ENCODE measurements at places on chromosomes 4 and X.

DNA sequence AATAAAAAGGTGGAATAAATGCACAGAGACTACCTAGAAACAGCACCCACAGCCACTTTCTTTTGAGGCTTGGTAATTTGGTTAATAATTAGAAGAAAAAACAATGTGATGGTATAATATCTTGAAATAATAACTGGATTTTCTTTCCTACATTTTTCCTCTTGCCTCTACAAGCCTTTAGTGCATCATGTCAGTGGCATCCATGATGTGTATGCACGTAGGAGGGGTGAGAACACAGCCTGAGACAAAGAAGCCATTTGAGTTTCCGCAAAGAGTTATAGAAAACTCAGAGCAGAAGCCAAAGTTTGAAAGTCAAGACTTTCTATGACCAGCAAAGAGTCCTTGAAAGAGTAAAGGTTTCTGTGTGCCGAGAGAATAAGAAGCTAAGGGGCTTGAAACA lies 461.3 kb downstream of the BCOR start:
- H3K4me1 ChIP-seq = no peaks in the 10 kb centered on the region
- H3K4me3 ChIP-seq = no peak overlapping the region
- no peak overlapping the region for H3K27ac ChIP-seq
- H3K27me3 ChIP-seq = no peaks in the 10 kb centered on the region
- no peak for DNase-seq

GRCh38 chrX:68196939-68197791 lies 236.1 kb downstream of the OPHN1 start:
- H3K36me3 ChIP-seq = peaks cover 5% of the 10 kb centered on the region
- no peak overlapping the region for H3K4me3 ChIP-seq
- no peaks in the 10 kb centered on the region for H3K4me1 ChIP-seq

- H3K4me3 ChIP-seq = no peak overlapping the region
- H3K4me1 ChIP-seq = no peaks in the 10 kb centered on the region
- H3K27me3 ChIP-seq = no peaks in the 10 kb centered on the region
- no peak for DNase-seq
- H3K36me3 ChIP-seq = no peaks in the 10 kb centered on the region
Measured at GRCh38 chrX:68929332-68930150, 100.7 kb downstream of the EFNB1 start.

- no peak overlapping the region for H3K4me3 ChIP-seq
- no peak overlapping the region for H3K27ac ChIP-seq
- H3K36me3 ChIP-seq = no peaks in the 10 kb centered on the region
- DNase-seq = no peak
- H3K27me3 ChIP-seq = no peaks in the 10 kb centered on the region
- no peaks in the 10 kb centered on the region for H3K4me1 ChIP-seq
Measured at GRCh38 chr4:161714022-161714751, 449.6 kb downstream of the FSTL5 start.

GRCh38 chrX:66200050-66200664 lies 36.1 kb downstream of the HEPH start:
- no peaks in the 10 kb centered on the region for H3K27me3 ChIP-seq
- peaks cover 8% of the 10 kb centered on the region for H3K4me1 ChIP-seq
- H3K36me3 ChIP-seq = peaks cover 32% of the 10 kb centered on the region
- H3K27ac ChIP-seq = no peak overlapping the region

- H3K27me3 ChIP-seq = no peaks in the 10 kb centered on the region
- DNase-seq = peak; percentile 83
- peaks cover 21% of the 10 kb centered on the region for H3K4me1 ChIP-seq
- peak overlapping the region; percentile 64 for H3K4me3 ChIP-seq
Measured at GRCh38 chr4:37977471-37978247, 17.5 kb downstream of the PTTG2 start.

DNA sequence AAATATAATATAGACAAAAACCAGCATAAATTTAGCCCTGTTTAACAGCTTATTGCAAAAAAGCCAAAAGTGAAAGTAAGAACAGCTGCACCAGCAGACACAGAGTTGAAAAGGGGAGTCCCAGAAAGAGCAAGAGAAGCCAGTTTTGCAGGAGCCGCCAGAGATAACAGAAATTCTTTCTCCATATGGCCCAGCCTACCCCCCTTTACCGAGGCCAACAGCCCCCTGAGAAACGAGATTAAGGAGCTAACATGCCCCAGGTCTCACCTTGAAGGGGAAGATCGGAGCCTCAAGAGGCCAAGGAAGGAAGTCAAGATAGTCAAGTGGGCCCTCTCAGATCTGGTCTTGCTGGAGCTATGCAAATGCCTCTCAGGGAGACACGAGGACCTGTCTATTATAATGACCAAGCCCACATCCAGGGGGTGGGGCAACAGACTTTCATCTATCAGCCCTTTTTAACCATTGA lies 4.8 kb downstream of the ACOX3 start:
- no peaks in the 10 kb centered on the region for H3K36me3 ChIP-seq
- DNase-seq = peak; percentile 46
- H3K4me1 ChIP-seq = peaks cover 31% of the 10 kb centered on the region
- peak overlapping the region; percentile 21 for H3K4me3 ChIP-seq
- peak overlapping the region; percentile 75 for H3K27ac ChIP-seq

- no peaks in the 10 kb centered on the region for H3K36me3 ChIP-seq
- no peaks in the 10 kb centered on the region for H3K27me3 ChIP-seq
- H3K27ac ChIP-seq = peak within 1 kb of the TSS; percentile 88
- peaks cover 3% of the 10 kb centered on the region for H3K4me1 ChIP-seq
- peak within 1 kb of the TSS; percentile 89 for H3K4me3 ChIP-seq
Measured at GRCh38 chrX:129523079-129523911, at the start of gene SMARCA1. SMARCA1 (minus strand) TSS chrX:129523490; CDS start chrX:129523370, 120 bp downstream.

DNA sequence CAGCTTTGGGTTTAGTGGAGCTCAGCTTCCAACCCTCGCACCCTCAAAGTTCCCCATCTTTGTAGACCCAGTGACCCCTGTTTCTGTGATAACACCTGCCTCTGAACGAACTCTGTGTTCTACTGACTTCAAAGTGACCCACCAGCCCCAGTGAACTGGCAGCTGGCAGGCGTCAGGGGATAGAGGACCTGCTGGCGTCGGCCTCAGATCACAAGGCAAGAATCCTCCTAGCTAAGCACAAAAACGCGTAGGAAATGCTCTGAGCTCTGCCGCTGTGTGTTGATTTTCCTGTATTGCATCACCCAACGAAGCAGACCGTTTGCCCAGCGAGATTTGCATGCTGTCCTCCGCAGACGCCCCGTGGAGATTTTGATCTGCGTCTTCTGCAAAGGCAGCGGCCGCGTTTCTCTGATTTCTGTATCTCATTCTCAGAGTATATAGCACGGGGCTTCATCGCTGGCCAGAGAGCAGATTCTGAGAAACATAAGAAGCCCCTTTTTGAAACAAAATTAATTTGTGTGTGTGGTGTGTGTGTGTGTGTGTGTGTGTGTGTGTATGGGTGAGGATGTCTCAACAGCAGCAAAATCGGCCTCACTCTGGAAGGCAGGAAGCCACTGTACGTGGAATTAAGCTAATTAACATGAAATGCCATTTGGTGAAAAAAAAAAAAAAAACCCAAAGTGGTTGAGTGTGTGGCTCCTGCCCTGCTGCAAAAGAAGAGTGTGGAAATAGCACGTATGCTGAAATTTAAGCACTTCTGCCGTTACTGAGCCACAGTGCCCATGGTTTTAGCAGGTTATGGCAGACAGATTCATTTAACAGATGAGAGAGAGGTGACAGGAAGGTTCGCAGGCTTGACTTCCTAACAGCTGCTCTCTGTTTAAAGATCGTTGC lies 29.2 kb upstream of the ASMTL start:
- H3K4me1 ChIP-seq = no peaks in the 10 kb centered on the region
- no peaks in the 10 kb centered on the region for H3K27me3 ChIP-seq
- H3K27ac ChIP-seq = no peak overlapping the region
- H3K36me3 ChIP-seq = no peaks in the 10 kb centered on the region
- peak; percentile 57 for DNase-seq

DNA sequence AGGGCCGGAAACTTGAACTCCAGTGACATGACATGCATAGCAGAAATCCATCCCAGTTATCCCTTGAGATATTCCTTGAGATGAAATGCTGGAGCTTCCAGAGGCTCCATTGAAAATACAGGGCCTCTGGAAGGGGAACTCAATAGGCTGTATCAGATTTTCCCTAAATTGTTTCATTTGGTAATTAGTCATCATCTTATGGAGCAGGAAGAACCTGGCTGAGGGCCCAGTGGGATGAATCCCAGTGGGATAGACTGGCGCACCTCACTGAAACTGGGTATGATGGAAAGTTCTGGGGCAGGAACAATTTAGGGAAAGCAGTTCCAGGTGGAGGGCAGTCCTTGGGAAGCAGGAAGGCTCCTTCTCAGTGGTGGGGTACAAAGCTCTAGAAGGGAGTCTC lies 307.8 kb upstream of the DIPK2B start:
- no peak for DNase-seq
- H3K27ac ChIP-seq = no peak overlapping the region
- no peaks in the 10 kb centered on the region for H3K27me3 ChIP-seq
- H3K4me1 ChIP-seq = peaks cover 12% of the 10 kb centered on the region
- no peak overlapping the region for H3K4me3 ChIP-seq
- no peaks in the 10 kb centered on the region for H3K36me3 ChIP-seq

DNA sequence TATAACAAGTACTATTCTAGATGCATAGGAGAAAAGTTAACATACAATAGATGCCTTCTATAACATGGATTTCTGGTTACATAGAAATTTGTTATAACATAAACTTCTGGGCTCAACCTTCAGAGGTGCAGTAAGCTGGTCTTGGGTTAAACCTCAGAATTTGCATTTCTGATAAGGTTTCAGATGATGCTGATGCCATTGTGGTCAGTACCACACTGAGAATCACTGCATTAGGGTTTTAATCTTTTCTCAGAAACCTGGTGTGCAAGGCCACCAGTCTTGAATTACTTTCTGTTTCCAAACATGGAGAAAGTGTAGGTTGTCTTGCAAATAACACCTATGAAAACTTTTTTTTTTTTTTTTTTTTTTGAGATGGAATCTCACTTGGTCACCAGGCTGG lies 146.2 kb downstream of the SPOCK3 start:
- H3K4me1 ChIP-seq = no peaks in the 10 kb centered on the region
- DNase-seq = no peak
- H3K4me3 ChIP-seq = no peak overlapping the region
- no peak overlapping the region for H3K27ac ChIP-seq
- H3K36me3 ChIP-seq = no peaks in the 10 kb centered on the region

DNA sequence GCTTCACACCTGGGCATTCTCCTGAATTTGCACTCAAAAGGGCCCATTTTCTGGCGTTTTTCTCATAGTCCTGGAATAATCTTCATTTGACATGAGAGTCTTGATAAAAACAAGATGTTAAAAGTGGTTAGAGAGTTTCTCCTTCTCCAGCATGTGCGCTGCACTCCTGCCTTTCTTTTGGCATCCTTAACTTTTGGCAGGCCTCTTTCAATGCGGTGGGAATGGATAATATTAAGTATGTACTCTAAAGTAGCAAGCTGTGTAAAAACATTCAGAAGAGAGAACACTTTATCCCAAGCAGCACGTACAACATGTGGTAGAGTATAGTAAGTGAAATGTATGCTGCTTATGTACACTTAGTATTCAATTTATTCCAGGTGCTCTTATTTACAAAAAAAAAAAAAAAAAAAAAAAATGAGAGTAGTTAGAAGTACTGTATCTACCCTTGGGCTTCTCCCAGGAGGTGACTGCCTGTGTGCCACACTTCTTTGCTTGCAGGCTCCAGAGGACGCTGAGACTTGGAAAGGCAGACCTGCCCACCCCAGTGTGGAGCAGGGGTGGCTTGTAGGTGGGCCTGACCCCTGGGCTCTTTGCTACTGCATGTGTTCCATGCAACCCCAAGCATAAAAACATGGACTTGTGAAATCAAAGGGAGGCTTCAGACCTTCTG lies 3.9 kb downstream of the FGF2 start:
- H3K4me3 ChIP-seq = no peak overlapping the region
- no peaks in the 10 kb centered on the region for H3K36me3 ChIP-seq
- DNase-seq = peak; percentile 14
- H3K27me3 ChIP-seq = peaks cover 58% of the 10 kb centered on the region
- no peaks in the 10 kb centered on the region for H3K4me1 ChIP-seq
- H3K27ac ChIP-seq = no peak overlapping the region

GRCh38 chr4:138918169-138918869 lies 97.3 kb upstream of the NOCT start:
- no peaks in the 10 kb centered on the region for H3K36me3 ChIP-seq
- no peak overlapping the region for H3K27ac ChIP-seq
- no peak for DNase-seq
- no peak overlapping the region for H3K4me3 ChIP-seq
- no peaks in the 10 kb centered on the region for H3K4me1 ChIP-seq

DNA sequence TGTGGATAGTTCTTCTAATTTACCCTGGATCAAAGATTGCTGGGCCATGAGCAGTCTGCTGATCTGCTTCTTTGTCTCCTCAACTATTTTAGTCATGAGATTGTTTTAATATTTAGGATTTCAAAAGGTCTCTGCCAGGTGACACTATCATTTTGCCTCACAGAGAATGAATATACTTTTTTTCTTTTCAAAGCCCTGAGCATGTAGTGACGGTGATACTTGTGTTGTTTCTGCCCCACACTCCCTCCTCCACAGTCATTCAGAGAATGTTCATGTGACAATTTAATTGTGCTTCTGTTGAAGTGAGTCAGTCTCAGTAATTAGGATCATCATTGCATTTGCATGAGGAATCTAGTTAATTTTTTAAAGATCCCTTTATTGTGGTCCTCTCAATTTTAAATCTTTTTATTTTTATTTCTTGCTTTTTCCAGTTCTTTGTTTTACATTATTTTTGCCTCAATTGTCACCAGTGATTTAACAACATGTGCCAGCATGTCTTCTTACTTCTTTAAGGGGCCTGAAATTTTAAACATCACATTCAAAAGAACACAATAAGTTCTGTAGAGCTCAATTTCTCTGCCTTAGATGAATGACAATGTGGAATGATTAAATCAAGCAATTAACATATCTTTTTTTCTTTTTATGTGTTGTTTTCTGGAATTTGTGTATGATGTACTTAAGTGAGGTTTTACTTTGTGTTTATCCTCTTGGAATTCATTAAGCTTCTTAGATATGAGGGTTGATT lies 12.3 kb downstream of the MMRN1 start:
- H3K27ac ChIP-seq = no peak overlapping the region
- no peaks in the 10 kb centered on the region for H3K36me3 ChIP-seq
- no peak for DNase-seq
- H3K27me3 ChIP-seq = no peaks in the 10 kb centered on the region
- no peaks in the 10 kb centered on the region for H3K4me1 ChIP-seq

DNA sequence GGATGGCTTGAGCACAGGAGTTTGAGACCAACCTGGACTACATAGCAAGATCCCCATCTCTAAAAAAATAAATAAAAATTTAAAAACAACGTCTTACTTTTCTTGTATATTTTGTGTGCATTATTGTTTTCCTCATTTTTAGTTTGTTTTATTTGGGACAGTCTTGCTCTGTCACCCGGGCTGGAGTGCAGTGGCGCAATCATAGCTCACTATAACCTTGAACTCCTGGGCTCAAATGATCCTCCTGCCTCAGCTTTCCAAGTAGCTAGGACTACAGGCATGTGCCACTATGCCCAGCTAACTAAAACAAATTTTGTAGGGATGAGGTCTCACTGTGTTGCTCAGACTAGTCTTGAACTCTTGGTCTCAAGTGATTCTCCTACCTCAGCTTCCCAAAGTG lies 9.5 kb upstream of the SMIM14 start:
- no peaks in the 10 kb centered on the region for H3K4me1 ChIP-seq
- H3K27ac ChIP-seq = no peak overlapping the region
- no peak for DNase-seq
- no peaks in the 10 kb centered on the region for H3K27me3 ChIP-seq
